ENCODE measurements at places on chromosomes 5 and 9.

GRCh38 chr9:110115341-110115820, 92.6 kb downstream of the C9orf152 start:
- DNase-seq = no peak

DNA sequence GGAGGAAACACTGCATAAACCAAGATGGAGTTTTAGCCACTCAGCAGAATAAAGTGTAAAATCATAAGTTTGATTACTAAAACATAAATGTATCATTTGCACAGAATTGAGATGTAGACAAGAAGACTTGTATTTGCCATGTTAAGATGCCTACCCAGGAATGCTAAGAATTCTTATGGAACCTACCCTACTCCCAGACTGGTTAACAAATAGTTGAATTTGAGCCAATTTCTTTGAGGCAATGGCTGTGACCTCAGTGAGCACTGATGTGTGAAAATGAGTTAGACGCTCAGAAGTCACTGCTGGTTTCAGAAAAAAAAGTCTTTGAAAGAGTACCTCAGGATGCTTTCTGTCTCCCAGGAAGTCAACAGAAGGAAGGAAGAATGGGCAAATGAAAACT, 95.6 kb downstream of the ESM1 start:
- DNase-seq = no peak

GRCh38 chr5:154038261-154038706, 426 bp downstream of the FAM114A2 start:
- DNase-seq = no peak

- DNase-seq = no peak
Observed at GRCh38 chr5:22549876-22550671, 303.1 kb downstream of the CDH12 start.

GRCh38 chr5:179568721-179569120, 18.4 kb downstream of the RUFY1 start:
- DNase-seq = no peak

DNA sequence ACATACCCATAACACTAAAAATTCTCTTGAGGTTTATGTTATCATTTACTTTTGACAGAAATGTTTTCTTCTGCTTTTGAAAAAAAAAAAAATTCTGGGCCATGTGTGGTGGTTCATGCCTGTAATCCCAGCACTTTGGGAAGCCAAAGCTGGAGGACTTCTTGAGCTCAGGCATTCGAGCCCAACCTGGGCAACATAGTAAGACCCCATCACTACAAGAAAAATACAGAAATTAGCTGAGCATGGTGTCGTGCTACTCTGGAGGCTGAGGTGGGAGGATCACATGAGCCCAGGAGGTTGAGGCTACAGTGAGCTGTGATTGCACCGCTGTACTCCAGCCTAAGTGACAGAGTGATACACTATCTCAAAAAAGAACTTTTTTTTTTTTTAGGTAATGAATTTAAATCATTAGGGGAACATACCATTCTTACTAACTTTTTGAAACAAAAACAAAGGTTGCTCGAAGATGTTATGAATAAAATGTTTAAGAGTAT, 148.8 kb upstream of the DMRT1 start:
- no peak for DNase-seq

GRCh38 chr5:144385597-144385996, 214.9 kb downstream of the KCTD16 start:
- DNase-seq = no peak

DNA sequence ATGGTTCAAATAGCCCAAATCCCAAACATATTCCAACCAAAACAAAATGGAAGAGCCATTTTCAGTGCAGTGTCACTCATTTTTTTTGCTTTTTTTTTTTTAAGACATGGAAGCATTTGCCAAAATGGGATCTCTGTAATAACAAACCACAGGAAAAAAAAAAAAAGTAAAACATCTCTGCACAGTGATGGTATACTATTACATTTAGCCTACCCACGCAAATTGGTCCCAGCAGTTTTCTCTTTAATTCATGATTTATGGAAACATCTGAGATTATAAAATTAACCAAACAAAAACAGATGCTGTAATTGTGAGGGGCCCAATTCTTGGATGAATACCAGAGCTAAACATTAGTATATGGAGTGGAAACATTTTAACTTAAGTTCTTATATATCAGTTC, 566.6 kb downstream of the ZNF608 start:
- DNase-seq = no peak

GRCh38 chr5:150461231-150461630, 11.7 kb upstream of the RPS14 start:
- no peak for DNase-seq

GRCh38 chr5:1139331-1140170, 27.7 kb upstream of the SLC12A7 start:
- DNase-seq = no peak

- no peak for DNase-seq
Observed at GRCh38 chr5:172405226-172406107, 48.9 kb downstream of the SH3PXD2B start.

DNA sequence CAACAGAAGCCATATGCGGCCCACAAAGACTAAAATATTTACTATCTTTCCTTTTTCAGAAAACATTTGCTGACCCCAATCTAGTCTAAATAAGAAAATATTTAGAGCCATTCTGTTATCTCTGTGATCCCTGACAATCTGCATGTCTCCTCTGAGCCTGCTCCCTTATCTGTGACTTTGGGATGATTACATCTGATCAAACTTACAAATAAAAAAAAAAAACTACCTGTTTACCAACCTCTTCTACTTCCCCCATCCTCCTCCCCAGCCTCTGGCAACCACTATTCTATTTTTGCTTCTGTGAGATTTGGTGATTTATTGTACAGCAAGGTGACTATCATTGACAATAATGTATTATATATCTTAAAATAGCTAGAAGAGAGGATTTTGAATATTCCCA, 176.3 kb upstream of the CD180 start:
- DNase-seq = no peak

GRCh38 chr5:154972476-154973080, 31.7 kb downstream of the MRPL22 start:
- no peak for DNase-seq

- no peak for DNase-seq
Observed at GRCh38 chr5:90131383-90132133, 278.0 kb downstream of the CETN3 start.
